ENCODE measurements at places on chromosomes 2 and 18. TPM values are rescaled to one million over a fixed set of nuclear protein-coding genes. Genes with fewer than 3 reads are reported as not detected.

Gene SLC40A1
- total RNA-seq = 3.1 TPM

Gene FER1L5
- not detected for total RNA-seq

Gene KYNU
- 7.9 TPM for total RNA-seq

Gene ALLC
- not detected for total RNA-seq

Gene PMS1
- 11.9 TPM for total RNA-seq

Gene CHRNG
- not detected for total RNA-seq

Gene TUBA3E
- not detected for total RNA-seq

Gene SERPINB11
- not detected for total RNA-seq

Gene CXCR4
- 17.2 TPM for total RNA-seq

Gene C2orf92
- not detected for total RNA-seq

Gene MEP1B
- not detected for total RNA-seq

Gene PMAIP1
- total RNA-seq = 25.0 TPM

All from mammary microvascular endothelial cell (primary cell).